ENCODE measurements at places on chromosomes 12 and 14.

- DNase-seq: no peak
Measured at GRCh38 chr12:43210485-43211192, 341.4 kb downstream of the ADAMTS20 start.

DNA sequence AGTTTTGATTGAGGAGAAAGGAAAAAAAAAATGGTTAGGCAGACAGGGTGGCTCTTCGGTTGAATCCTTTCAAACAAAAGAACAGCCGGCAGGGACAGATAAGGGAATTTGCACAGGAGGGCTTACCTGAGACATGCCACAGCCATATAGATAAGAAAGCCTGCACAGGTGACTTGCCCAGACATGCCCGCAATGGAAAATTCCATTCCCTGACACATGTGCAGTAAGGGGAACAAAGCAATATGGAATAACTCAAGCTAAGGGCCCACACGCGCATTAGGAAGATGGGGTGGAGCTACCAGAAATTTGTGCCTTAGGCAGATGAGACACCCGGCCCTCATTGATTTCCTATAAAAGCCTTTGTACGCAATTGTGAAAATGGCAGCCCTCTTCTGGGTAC lies 86.7 kb downstream of the TMEM260 start:
- DNase-seq: peak; percentile 47

DNA sequence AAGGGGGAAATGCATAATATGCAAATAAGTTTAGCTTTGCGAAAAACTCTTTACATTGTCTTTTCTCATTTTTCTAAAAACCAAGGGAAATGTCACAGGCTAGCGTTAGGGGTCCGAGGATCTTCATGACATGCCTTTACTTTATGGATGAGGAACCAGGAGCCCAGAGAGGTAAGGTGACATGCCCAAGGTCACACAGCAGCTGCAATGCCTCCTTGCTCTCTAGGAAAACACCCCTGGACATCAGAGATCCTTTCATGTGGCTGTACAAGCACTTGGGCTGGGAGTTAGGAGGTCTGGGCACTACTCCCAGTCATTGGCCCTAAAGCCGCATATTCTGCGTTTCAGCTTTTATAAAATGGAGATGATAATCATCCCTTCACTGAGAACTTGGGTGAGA lies 741 bp downstream of the PROX2 start:
- DNase-seq: no peak

DNA sequence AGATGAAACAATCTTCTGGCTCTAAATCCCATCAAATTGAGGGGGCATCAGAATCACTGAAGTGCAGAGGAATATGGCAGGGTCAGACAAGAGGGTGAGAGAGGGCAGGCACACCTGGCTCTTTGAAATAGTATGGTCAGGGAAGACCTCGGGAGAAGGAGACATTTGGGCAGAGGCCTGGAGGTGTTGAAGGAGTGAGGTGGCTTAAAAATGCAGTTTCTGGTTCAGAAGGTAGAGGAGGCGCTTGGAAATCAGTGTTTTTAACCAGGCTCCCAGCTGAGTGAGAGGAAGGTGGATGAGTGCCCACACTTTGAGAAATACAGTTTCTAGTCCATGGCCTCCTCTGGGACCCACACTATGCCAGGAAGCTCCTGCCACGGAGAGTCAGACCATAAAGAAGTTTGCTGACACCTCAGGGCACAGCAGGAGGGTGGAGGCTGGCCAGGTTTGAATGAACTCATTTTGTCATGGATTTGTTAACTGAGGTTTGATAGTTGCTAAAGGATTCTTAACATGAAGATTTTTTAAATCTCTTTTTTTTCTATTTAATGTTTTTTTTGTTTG lies 20.1 kb downstream of the NID2 start:
- DNase-seq: no peak

DNA sequence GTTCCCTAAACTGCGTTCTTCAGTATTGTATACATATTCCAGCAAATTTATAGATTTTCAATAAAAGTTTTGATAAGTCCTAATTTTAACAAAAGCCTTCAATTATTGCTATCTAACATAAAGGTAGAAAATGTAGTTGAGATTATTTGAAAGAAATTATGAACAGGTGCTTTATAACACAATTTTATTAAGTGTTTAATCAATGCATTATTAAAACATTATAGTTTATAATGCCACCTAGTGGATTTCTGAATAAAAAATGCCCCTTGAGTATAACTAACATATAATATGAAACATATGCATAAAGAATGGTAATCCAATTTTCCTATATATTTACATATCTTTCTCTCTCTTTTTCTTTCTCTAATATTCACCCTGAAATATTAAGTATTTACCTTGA lies 515.3 kb downstream of the SLC6A15 start:
- no peak for DNase-seq

DNA sequence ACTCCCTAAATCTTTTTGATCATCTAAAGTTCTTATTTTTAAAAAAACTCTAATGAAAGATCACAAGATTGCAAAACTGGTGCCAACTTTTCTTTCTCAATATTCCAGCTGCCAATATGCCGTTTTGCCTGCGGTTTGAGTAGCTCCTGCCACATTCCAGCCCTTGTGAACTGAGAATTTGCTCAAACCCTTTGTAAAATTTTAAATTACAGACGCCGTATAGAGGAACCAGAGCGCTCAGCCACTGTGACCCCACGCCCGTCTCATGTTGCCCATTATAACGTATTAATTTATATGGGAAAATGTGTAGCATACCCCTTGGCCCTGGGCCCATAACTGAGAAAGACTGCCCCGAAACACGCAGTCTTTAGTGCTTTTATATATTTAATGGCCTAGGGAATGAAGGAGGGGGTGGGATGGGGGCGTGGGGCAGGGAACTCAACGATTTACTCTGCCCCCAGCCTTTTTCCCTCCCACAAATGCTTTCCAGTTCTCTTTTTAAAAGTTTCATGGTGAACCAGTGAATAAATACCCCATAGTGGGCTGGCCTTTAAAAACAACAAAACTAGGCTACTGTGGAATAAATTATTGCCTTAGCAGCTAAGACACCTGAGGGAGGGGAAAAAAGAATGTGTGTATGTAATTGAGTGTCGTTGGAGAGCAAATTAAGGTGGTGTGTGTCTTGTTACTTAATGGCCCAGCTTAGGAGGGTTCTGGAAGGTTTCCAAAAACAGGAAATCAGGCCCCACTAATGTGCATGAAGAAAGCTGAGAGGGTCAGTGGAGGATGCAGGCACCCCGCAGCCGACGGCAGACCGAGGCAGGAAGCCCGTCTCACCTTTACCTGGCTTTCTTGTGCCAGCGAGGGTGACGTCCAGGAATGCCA lies 45.7 kb upstream of the RFLNA start:
- DNase-seq: no peak

GRCh38 chr14:34211732-34212131 lies 250.3 kb downstream of the SPTSSA start:
- DNase-seq: no peak

GRCh38 chr12:992647-993046 lies 1.6 kb downstream of the ERC1 start:
- DNase-seq: no peak

DNA sequence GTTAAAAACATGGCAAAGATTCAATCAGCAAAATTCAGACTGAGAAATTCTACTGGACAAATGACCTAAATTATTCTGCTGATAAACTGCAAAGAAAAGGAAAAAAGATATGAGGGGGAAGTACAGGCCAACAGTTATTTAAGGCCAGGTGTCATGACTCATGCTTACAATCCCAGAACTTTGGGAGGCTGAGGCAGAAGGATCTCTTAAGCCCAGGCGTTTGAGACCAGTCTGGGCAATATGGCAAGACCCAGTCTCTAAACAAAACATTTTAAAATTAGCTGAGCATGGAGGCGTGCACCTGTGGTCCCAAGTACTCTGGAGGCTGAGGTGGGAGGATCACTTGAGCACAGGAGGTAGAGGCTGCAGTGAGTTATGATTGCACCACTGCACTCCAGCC lies 91.8 kb upstream of the USP15 start:
- DNase-seq: no peak

DNA sequence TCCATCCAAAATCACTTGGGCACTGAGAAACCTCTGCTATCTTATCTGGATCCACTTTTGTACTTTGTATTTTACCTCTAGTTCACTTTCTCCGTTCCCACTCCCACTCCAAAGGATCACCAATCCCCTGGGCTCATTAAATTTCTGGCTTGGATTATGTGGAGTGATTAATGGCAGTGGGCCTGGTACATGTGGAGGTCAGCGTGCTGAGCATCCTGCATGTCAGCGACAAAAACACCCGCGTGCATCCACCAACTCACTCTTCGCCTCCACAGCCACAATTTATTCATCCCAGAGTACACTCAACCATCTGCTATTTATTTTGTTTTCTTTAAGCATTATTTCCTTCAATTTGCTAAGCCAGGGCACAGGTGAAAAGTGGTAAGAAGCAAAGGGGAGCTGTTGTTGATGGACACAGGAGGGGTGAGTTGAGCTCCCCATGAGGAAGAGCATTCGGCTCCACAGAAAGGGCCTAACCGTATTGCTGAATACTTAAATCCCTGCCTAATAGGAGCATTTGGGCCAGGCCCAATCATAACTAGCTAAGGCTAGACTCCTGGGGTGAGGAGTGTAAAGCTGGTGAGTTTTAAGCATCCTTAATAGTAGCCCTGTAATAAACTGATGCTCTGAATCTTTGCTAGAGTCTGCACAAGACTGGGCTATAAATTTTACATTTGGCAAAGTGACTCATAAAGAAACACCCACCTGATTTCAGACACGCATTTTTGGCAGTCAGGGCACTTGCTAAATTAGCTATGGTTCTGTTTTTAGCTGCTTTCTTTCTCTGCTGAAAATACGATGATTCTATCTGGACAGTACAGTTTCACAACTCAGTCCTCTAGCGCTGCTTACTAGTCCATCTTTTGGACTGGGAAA lies 137.8 kb downstream of the SLC25A21 start:
- no peak for DNase-seq

Measured in mesendoderm (in vitro differentiated cells).